Activated B cell treated with CpG ODN at 0.5 μM for 24 hours (primary cell): ENCODE measurements at places on chromosomes 6 and 20. TPM values are rescaled to one million over a fixed set of nuclear protein-coding genes. Genes with fewer than 3 reads are reported as not detected.

DNA sequence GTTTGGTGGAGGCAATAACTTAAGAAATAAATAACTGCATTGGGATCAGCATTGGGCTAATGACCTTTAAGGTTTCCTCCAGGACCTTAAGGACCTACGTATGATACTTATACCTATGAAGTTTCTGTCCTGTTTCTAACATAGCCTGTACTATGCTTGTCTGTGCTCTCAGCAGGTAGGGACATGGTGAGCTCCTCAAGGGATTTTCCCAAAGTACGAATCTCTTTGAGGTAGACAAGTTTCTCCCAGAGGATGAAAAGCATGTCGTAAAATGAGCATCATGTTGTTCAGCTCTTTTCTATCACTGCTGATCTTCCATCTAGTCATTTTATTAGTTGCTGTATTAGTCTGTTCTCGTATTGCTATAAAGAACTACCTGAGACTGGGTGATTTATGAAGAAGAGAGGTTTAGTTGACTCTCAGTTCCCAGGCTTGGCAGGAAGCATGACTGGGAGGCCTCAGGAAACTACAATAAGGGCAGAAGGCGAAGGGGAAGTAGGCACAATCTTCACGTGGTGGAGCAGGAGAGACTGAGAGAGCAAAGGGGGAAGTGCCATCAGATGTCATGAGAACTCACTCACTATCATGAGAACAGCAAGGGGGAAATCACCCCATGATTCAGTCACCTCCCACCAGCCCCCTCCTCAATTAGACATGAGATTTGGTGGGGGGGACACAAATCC lies 77.8 kb upstream of the TGM3 start:
- DNase-seq: peak; percentile 21

- DNase-seq: no peak
Measured at GRCh38 chr6:128882991-128883611, at the start of gene LAMA2. LAMA2 (plus strand) TSS chr6:128883138; CDS start chr6:128883246, 108 bp downstream.

The TFAP2A gene
- not detected in 2 replicates for total RNA-seq

The RPS6KA2 gene
- total RNA-seq: 13.9 and 14.4 TPM in 2 replicates

DNA sequence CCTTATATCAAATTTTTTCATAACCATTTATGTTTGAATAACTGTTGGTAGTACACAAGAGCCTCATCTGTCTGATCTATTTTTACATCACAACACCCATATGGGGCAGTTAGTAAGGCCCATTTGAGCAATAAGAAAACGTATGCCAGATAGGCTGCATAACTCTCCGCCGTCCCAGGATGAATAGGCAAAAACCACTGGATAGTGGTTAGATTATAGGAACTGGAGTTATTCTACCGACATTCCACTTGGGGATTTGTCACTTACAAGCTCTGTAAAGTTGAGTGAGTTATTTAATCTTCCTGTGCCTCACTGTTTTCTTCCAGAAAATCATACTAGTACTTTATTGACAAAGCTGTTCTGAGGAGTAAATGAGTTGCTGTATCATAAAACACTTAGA lies 881.9 kb downstream of the QKI start:
- no peak for DNase-seq

The SLC13A3 gene
- 0.47 TPM in 1 of 2 replicates, not detected in the other for total RNA-seq

The EPB41L1 gene
- 0.49 and 0.64 TPM in 2 replicates for total RNA-seq

The CFAP206 gene
- total RNA-seq: 0.09 TPM in 1 of 2 replicates, not detected in the other

The LRFN2 gene
- not detected in 2 replicates for total RNA-seq

The GLP1R gene
- not detected in 2 replicates for total RNA-seq

DNA sequence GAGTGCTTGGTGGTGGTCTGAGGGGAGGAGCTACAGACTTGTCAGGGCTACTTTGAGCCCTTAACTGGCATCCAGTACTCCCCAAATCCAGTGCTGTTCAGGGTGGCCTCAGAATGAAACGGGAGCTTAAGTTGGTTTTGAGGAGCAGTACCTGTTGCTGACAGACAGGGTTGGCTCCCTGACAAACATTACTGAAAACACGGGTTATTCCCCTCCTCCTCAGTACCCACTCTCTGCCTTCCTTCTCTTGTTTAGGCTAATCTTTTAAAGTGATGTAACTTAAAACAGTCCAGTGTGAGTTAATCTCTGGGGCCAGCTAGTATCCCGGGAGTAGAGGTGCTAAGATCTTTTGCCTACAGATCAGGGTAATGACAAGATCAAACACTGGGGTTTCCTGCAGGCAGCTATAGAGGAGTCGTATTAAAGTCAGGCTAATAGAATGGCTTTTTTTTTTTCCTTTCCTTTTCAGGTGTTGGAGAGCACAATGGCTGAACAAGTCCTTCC lies 3.7 kb downstream of the TNFAIP3 start:
- no peak for DNase-seq

The NTSR1 gene
- total RNA-seq: not detected in 2 replicates

The ASIP gene
- total RNA-seq: not detected in 2 replicates

- no peak for DNase-seq
Measured at GRCh38 chr6:22892452-22892851, 323.1 kb downstream of the HDGFL1 start.

- DNase-seq: no peak
Measured at GRCh38 chr6:89356642-89357170, 4.2 kb upstream of the UBE2J1 start.

GRCh38 chr6:145839653-145840052 lies 25.1 kb upstream of the FBXO30 start:
- no peak for DNase-seq

- no peak for DNase-seq
Measured at GRCh38 chr6:10146715-10147451, 268.0 kb downstream of the TFAP2A start.

The SIRPB2 gene
- total RNA-seq: not detected in 2 replicates

GRCh38 chr20:22525821-22526220 lies 58.6 kb downstream of the FOXA2 start:
- no peak for DNase-seq

DNA sequence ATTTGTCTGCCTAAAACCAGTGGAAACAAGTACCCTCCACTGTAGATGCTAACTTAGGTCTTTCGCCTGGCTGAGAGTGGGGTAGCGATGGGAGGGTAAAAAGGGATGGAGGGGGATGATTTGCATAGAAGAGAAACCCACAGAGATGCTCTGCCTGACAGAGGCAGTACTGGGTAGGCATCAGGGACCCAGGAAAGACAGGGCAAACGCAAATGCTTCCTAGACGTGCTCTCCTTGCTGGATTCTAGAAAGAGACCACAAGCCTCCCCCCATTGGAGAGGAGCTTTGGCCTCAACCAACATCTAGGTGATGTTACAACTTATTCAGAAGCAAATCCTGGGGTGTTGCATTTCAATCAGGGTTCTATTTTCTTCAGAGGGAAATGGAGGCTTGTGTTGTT lies 3.2 kb downstream of the OLIG3 start:
- no peak for DNase-seq

The HSD17B8 gene
- 12.3 TPM in 2 replicates for total RNA-seq

The HRH3 gene
- total RNA-seq: not detected in 2 replicates

- DNase-seq: no peak
Measured at GRCh38 chr6:115511771-115512170, 548.9 kb downstream of the FRK start.

The EMILIN3 gene
- total RNA-seq: not detected in 2 replicates

DNA sequence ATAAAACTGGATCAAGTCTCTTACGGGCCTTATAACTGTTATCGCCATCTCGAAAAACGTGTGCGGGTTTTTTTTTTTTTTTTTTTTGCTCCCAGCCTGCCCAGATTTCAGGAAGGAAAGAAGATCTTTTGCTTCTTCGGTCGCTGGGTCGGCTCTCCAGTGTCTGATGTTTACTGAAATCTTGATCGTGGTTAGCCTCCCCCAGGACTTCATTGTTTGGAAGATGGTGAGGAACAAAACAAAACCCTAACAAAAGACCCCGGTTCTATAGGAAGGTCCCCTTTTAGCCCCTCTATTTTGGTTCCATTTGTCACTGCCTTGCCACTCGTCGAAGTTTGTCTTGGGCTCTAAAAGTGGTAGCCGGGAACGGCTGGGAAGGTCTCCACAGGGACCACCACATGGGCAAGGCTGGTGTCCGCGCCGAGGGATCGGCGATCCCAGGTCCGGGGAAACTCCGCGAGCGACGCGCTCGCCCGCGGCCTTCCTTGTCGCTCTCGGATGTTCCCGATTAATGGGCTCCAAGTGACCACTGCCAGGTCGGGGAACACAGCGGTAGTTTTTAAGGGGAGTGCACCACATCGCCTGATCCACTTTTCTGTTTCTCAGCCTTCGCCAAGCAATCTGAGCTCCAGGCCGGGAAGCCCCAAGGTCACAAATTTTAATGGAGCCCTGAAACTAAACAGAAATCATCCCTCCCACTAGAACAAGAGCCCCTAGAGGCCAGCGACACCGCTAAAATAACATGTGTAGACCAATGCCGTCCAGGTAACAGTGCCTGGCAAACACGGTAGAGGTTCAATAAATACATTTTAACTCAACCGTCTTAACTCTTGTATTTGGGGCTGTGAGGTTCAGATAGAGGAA lies 27.0 kb downstream of the TRIM27 start:
- peak; percentile 49 for DNase-seq

GRCh38 chr6:116866281-116866871 lies 10.7 kb upstream of the RFX6 start:
- DNase-seq: no peak

DNA sequence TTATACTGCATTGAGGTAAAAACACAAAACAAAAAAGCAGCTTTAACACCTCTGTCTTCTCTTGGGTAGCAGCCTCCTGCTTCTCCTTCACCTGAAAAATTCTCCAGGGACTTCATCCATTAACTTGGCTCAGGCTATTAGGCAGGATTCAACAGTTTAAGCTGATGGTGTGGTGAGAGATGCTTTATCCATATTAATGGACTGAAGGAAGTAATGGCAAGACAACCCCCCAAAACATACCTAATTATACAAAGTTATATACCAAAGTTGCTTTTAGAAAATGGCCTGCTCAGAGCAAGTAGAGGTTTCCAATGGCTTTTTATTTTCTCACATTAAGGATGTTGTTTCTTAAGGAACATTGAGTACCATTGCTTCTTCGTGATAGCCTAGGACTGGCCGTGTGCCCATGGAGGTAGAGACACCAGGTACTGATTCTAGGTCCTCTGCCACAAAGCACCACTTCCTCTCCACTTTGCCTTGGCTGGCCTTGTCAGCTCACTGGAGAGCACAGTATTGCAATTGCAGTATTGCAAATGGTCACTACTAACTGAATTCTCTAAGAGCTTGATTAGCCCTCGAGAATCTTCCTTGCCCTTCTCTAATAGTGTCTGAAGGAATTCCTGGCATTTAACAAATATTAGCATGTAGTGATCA lies 7.3 kb downstream of the EDN1 start:
- no peak for DNase-seq

The HFE gene
- 0.98 and 1.1 TPM in 2 replicates for total RNA-seq

DNA sequence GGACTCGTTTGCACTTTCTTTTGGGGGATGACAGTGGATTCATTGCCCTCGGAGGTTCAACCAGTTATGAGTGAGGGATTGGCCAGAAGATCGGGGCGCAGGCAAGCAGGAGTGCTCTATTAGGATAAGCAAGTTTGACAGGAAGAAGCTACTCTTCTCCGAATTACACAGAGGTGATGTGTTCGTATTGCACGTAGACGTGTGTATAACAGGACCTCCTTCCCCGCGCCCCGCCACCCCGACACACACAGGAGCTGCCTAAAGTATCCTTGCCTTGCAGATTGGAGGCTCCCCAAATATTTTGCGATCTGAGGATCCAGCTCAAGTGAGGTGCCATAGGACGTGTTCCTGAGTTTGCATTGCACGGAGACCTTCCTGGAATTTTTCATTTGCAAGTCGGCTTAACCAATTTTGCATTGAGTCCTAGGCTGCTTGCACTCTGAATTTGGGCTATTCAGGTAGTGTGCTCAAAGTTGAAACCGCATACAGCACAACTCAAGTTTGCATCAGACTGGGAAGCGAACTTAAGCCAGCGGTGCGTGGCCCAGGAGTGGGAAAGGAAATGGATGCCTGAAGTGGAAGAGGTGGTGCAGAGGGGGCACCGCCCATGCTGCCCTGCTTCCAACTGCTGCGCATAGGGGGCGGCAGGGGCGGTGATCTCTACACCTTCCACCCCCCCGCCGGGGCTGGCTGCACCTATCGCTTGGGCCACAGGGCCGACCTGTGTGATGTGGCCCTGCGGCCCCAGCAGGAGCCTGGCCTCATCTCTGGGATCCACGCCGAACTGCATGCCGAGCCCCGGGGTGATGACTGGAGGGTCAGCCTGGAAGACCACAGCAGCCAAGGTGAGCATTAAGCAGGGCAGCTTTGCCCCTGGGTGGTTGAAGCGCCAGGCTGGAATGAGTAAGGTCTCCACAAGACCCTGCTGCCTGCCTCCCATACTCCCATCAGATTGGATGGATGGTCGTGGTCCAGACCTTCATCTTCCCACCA lies 770 bp downstream of the TCF19 start:
- DNase-seq: no peak

DNA sequence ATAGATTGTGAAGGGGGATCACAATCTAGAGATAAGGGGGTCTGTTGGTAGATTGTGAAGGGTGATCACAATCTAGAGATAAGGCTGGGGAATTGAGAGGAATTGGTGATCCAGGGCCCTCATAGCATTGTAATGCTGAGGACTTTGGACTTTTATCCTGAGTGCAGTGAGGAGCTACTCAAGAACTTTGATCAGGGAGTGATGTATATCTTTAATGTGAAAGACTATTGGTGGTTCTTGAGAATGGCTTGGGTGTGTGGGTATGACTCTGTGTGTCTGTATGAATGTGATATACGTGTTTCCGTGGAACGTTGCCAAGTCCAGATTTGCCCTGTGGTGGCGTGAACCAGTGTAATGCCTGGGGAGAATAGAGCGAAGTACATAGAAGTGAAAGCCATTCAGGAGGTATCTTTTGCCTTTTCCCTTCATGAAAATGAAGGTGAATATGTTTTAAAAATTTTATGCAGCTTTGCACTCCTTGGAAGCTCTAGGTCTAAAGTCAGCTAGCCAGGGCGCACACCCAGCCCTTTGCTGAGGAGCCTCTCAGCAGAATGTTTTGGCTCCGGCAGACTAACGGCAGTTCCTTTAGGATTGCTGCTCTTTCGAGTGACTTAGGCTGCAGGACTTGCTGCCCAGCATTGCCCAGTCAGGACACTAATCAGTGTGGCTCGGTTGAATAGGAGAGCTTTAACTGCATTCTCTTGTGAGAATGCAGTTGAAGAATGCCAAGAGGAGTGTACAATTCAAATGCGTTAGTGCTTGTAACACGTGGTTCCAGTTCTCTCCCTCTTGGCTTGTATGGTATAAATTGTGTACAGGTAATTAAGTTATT lies 3.5 kb downstream of the ZFAND3 start:
- no peak for DNase-seq
